ENCODE measurements at places on chromosomes 7 and 10. TPM values are rescaled to one million over a fixed set of nuclear protein-coding genes. Genes with fewer than 3 reads are reported as not detected.

EMX2 gene
- not detected for total RNA-seq

OR6B1 gene
- total RNA-seq, result not detected

RTKN2 gene
- total RNA-seq, result 2.1 TPM

HSPA12A gene
- total RNA-seq, result 0.15 TPM

ADAMTS14 gene
- total RNA-seq, result 0.08 TPM

IL2RA gene
- total RNA-seq, result 639 TPM

FFAR4 gene
- total RNA-seq, result not detected

All from activated T-cell treated with anti-CD3 and anti-CD28 coated beads, Interleukin-2, amount 50 U/mL, for 4 hours (primary cell).